Mesendoderm (in vitro differentiated cells): ENCODE measurements at places on chromosomes 12 and 14.

DNA sequence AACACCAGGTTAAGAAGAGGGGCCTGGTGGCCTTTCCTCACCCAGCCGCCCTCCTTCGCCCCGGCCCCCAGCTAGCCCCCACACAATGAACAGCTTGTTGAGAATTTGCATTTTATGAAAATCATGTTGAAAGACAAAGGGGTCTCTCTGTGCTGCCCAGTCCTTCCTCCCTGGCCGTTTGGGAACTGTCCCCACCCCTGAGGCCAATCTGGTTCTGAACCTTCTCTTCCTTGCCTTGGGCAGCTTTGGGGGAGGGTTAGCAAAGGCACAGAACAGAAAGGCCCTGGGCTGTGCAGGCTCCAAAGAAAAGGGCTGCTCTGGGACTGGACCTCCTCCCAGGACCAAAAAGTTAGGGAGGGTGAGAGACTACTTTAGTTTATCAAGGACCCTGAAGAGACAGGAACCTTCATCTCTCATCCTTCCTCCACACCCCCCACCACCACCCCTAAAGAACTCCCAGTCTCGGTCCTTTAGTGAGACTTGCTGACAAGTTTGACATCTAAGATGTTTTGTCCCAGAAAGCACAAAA is 1.3 kb downstream of the TAMALIN start:
- no peaks in the 10 kb centered on the region for H3K27me3 ChIP-seq
- DNase-seq, result no peak
- no peaks in the 10 kb centered on the region for H3K36me3 ChIP-seq
- H3K27ac ChIP-seq, result no peak overlapping the region

DNA sequence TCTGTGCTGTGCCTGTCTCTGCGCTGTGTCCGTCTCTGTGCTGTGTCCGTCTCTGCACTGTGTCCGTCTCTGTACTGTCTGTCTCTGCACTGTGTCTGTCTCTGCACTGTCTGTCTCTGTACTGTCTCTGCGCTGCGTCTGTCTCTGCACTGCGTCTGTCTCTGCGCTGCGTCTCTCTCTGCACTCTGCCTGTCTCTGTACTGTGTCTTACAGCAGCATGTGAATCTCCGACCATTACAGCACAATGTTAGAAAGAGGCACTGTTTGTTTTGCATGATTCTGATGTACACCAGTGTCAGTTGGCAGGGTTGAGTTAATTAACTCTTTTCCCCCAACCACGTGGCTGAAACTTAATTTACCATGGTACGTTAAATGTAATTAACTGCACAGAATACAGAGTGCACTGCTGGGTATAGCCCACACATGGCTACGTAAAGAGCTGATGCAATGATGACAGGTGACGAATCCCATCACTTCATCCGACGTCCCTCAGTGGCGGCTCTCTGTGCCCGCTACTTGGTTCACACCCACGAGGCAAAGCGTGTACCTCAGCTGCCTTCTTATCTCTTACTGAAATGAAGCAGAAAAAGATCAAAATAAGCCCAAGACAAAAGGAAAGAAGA is 127.7 kb upstream of the SFSWAP start:
- H3K36me3 ChIP-seq, result no peaks in the 10 kb centered on the region
- no peak overlapping the region for H3K4me3 ChIP-seq
- no peaks in the 10 kb centered on the region for H3K4me1 ChIP-seq
- H3K27me3 ChIP-seq, result no peaks in the 10 kb centered on the region
- no peak for DNase-seq

GRCh38 chr12:26122681-26123481 is 2.0 kb downstream of the BHLHE41 start:
- H3K27ac ChIP-seq, result no peak overlapping the region
- H3K36me3 ChIP-seq, result no peaks in the 10 kb centered on the region
- DNase-seq, result no peak
- H3K27me3 ChIP-seq, result peaks cover 48% of the 10 kb centered on the region
- no peak overlapping the region for H3K4me3 ChIP-seq
- no peaks in the 10 kb centered on the region for H3K4me1 ChIP-seq

- no peak overlapping the region for H3K27ac ChIP-seq
- no peaks in the 10 kb centered on the region for H3K27me3 ChIP-seq
- no peak for DNase-seq
- no peaks in the 10 kb centered on the region for H3K4me1 ChIP-seq
Observed at GRCh38 chr14:26599291-26599690, 1.5 kb upstream of the NOVA1 start.

GRCh38 chr14:46091819-46092218 is 559.8 kb downstream of the RPL10L start:
- H3K27ac ChIP-seq, result no peak overlapping the region
- H3K36me3 ChIP-seq, result no peaks in the 10 kb centered on the region
- DNase-seq, result no peak
- H3K27me3 ChIP-seq, result no peaks in the 10 kb centered on the region
- no peaks in the 10 kb centered on the region for H3K4me1 ChIP-seq
- no peak overlapping the region for H3K4me3 ChIP-seq

DNA sequence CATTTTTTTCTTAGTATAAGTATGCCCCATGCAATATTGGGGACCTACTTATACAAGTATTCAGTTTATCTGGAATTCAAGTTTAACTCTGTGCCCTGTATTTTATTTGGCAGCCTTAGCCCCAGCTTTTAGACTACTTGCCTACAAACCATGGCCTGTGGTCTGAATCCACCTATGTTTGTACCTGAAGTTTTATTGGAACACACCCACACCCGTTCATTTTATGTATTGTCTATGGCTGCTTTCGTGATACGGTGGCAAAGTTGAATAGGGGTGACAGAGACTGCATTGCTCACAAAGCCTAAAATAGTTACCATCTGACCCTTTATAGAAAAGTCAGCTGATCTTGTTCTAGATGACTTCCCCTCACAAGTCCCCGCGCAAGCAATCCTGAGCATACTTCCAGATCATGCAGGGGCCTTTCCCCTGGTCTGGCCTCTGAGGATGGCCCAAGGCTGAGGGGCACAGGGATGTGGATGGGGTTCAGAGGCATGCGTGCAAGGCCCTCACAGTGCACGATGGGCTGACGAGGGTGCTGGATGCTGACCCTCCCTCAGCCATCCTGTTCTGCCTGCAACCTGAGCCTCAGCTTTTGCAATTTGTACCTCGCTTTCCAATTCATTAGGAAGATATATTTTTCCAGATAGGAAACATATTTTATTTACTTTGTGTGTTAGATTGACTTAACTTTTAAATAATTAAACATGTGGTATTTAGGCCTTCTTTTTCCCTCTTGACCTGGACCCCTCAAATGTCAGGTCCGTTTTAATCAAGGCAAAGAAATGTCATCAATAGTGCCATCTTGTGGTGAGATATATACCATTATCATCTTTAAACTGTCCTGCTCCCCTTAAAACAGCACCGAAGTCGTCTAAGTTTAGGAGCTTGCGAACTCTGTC is 527.3 kb upstream of the CCDC196 start:
- H3K36me3 ChIP-seq, result no peaks in the 10 kb centered on the region
- peak; percentile 71 for DNase-seq
- no peaks in the 10 kb centered on the region for H3K27me3 ChIP-seq

DNA sequence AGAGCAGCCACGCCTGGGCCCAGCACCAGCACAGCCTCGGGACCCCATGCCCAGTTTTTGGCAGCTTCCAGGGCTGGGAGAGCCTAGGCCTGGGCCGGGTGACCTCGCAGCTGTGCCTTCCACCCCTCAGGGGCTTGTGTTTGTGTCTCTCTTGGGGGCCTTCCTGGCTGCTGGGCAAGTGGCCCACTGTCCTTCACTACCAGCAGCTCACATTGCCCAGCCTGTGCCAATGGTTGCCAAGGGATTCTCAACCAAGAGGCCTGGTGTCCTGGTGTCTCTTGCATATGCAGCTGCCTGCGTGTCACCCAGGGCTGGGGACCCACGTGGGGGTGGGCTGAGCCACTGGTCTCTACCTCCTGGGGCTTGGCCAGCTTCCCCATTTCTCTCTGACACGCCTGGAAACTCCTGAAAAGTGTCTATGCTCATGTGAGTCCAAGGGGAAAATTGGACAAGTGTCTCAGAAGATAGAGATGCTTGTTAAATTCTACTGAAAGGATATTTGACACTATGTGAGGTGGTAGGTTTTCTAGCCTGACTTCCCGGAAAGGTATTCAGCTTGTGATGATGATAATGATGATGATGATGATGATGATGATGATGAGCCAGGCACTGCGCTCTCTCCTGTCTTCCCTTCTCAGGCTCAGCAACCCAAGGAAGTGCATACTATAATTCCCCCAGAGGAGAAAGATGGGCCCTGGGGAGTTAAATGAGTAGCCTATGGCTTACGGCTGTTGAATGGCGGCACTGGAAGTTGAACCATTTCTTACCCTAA is 48.8 kb upstream of the ESRRB start:
- no peaks in the 10 kb centered on the region for H3K36me3 ChIP-seq
- DNase-seq, result no peak
- H3K27ac ChIP-seq, result no peak overlapping the region

DNA sequence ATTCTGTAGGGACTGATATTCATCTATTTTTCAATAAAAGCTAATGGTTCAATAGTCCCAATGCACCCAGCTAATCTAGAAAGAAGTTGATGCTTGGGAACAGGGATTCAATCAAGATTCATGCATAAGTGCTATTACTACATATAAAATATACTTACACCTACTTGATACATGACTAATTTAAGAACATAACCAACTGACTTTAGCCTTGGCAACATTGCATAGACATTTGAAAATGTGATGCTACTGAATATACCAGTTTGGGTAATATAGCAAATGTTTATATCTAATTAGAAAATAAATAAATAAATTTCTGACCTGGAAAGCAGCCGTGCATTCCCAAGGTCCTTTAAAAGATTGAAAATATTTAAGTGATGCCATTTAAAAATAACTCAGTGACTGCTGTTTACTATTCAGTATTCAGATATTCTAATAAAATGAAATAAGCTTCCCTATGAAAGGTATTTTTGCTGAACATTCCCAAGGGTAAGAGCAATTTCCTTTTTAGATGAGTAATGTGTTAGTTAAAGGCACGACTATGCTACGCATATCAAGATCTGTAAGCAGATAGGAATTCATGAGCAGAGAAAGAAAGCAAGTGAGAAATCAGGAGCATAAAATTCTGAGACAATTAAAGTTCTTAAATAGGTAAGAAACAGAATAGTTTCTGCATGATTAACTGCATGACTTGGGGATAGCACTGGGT is 160.6 kb upstream of the SYT1 start:
- H3K27me3 ChIP-seq, result no peaks in the 10 kb centered on the region
- H3K4me3 ChIP-seq, result no peak overlapping the region
- no peaks in the 10 kb centered on the region for H3K4me1 ChIP-seq
- no peak overlapping the region for H3K27ac ChIP-seq

GRCh38 chr14:63492391-63492790 is 50.8 kb downstream of the PPP2R5E start:
- no peak overlapping the region for H3K4me3 ChIP-seq
- H3K27me3 ChIP-seq, result no peaks in the 10 kb centered on the region
- DNase-seq, result no peak
- H3K27ac ChIP-seq, result no peak overlapping the region

- H3K36me3 ChIP-seq, result no peaks in the 10 kb centered on the region
- peak; percentile 54 for DNase-seq
- H3K4me1 ChIP-seq, result peaks cover 3% of the 10 kb centered on the region
- no peak overlapping the region for H3K27ac ChIP-seq
- no peaks in the 10 kb centered on the region for H3K27me3 ChIP-seq
Observed at GRCh38 chr14:91348845-91349465, 68.7 kb downstream of the CCDC88C start.

- H3K27ac ChIP-seq, result no peak overlapping the region
- H3K36me3 ChIP-seq, result no peaks in the 10 kb centered on the region
- DNase-seq, result no peak
Observed at GRCh38 chr12:65209655-65210043, 40.3 kb downstream of the LEMD3 start.

GRCh38 chr14:49196327-49196726 is 389.9 kb downstream of the RPS29 start:
- no peak for DNase-seq
- no peaks in the 10 kb centered on the region for H3K36me3 ChIP-seq
- no peaks in the 10 kb centered on the region for H3K4me1 ChIP-seq
- H3K27me3 ChIP-seq, result no peaks in the 10 kb centered on the region
- no peak overlapping the region for H3K4me3 ChIP-seq

DNA sequence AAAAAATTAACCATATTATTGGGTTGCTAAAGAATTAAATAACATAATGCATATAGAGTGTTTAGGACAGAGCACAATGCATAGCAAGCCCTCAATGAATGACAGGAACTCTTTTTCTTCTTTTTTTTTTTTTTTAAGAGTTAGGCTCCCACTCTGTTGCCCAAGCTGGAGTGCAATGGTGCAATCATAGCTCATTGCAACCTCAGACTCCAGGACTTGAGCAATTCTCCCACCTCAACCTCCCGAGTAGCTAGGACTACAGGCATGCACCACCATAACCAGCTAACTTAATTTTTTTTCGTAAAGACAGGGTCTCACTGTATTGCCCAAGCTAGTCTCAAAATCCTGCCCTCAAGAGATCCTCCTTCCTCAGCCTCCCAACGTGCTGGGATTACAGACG is 20.5 kb upstream of the MTERF2 start:
- H3K4me3 ChIP-seq, result no peak overlapping the region
- no peaks in the 10 kb centered on the region for H3K4me1 ChIP-seq
- H3K27me3 ChIP-seq, result no peaks in the 10 kb centered on the region
- no peak for DNase-seq

DNA sequence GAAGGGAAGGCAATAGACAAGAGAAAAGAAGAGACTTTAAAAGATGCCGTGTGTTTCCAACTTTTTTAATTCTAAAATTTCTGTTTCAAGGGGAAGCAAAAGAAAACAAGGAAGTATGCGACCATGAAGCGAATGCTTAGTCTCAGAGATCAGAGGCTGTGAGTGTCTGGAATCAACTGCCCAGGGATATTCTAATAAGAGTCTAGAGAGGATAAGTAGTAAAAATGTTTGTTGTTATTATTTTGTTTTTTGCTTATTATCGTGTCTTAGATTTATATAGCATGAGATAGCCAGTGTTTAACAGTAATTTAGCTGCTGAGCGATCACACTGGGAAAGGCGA is 421 bp downstream of the FCF1 start:
- no peak for DNase-seq
- H3K27me3 ChIP-seq, result no peaks in the 10 kb centered on the region
- no peak overlapping the region for H3K27ac ChIP-seq
- peak overlapping the region; percentile 100 for H3K4me3 ChIP-seq

- H3K36me3 ChIP-seq, result no peaks in the 10 kb centered on the region
- DNase-seq, result no peak
- no peak overlapping the region for H3K27ac ChIP-seq
- no peak overlapping the region for H3K4me3 ChIP-seq
- H3K27me3 ChIP-seq, result no peaks in the 10 kb centered on the region
Observed at GRCh38 chr14:63405715-63406114, 87.0 kb upstream of the GPHB5 start.

DNA sequence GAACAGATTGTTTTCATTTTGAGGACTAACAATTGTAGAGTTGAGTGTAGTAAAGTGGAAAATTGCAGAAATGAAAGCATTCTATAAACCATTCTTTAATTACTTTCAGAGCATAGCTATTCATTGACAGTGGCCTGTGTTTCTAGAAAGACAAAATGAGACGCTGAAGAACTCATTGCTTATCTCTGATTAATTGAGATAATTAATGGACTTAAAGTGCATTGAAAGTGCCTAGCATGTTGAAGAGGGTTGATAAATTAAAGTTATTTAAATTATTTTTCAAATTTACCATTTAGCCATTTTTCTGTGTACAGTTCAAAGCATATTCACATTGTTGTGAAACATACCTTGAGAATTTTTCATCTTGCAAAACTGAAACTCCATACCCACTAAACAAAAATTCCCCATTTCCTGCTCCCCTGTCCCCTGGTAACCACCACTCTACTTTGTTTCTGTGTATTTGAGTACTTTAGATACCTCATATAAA is 57.4 kb downstream of the DAAM1 start:
- no peaks in the 10 kb centered on the region for H3K36me3 ChIP-seq
- H3K4me3 ChIP-seq, result no peak overlapping the region
- H3K4me1 ChIP-seq, result no peaks in the 10 kb centered on the region
- no peaks in the 10 kb centered on the region for H3K27me3 ChIP-seq
- no peak overlapping the region for H3K27ac ChIP-seq
- DNase-seq, result no peak
